Stromal cell of bone marrow (primary cell): ENCODE measurements at places on chromosomes 4 and X.
A peak's percentile ranks its signal among the peaks of the same experiment; 100 is the strongest.

- peak; percentile 16 for DNase-seq
Measured at GRCh38 chrX:120604361-120604782, 471 bp downstream of the MCTS1 start.

DNA sequence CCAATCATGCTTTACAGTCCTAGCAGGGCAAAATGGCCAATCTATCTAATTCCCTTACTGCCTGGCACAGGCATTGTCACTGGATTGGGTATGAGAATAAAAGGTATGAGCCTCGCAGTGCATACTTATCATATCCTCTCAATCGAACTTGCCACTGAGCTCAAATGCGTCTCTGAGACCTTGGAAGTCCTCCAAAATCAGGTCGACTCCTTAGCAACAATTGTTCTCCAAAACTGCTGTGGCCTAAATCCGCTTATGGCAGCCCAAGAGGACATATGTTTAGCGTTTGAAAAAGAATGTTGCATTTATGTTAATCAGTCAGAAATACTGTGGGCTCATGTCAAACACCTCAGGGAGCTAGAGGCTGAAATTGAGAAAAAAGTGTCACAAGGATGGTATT, 69.7 kb downstream of the SPIN4 start:
- no peak for DNase-seq

GRCh38 chr4:76301068-76301774, 5.3 kb upstream of the STBD1 start:
- DNase-seq: peak; percentile 76

DNA sequence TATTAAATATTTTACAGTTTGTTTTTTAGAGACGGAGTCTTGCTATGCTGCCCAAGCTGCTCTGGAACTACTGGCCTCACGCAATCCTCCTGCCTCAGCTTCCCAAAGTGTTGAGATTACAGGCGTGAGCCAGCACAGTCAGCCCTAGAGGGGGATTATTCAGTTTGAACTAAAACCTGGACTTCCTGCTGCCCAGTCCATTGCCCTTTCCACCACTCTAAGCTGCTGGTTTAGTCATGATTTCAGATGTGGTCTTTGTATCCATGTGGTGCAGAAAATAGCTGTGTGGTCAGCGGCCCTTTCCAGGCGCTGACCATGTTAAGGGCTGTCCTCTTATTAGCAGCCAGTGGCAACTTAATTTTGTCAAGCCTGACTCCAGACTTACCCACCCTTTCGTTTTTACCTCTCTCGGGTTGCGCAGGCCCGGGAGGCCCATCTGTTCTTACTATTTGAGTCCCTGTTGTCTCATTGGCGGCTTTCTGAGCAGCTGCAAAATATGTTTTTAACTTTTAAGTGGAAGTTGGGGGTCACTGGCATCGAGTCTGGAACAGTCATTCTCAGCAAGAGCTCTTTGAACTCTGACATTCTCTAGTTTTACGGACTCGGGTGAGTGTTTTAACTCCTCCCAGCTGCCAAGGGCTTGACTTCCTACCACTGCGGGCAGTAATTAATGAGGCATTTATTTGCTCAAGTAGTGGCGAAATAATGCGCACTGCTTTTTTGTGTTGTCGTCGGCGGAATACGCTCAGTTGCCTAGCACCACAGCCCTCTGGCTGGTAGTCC, 773 bp upstream of the VMA21 start:
- DNase-seq: peak; percentile 41

DNA sequence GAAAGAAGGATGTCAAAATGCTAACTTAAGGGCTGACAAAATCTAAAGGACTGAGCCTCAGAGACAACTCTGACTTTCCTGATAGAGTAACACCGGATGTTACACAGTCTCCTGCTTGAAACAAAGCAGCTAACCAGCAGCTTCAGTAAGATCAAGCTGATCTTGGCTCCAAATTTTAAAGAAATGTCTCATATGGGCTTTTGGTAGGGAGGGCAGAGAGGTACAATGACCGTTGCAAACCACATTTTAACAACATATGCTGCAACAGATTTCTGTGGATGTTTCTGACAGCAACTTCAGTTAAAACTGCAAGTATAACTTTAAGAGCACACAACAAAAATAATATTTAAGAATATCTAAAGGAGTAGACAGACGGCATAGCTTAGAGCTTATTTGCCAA, 9.1 kb downstream of the RPGR start:
- DNase-seq: no peak

- DNase-seq: no peak
Measured at GRCh38 chr4:184506527-184507121, 32.3 kb upstream of the IRF2 start.

DNA sequence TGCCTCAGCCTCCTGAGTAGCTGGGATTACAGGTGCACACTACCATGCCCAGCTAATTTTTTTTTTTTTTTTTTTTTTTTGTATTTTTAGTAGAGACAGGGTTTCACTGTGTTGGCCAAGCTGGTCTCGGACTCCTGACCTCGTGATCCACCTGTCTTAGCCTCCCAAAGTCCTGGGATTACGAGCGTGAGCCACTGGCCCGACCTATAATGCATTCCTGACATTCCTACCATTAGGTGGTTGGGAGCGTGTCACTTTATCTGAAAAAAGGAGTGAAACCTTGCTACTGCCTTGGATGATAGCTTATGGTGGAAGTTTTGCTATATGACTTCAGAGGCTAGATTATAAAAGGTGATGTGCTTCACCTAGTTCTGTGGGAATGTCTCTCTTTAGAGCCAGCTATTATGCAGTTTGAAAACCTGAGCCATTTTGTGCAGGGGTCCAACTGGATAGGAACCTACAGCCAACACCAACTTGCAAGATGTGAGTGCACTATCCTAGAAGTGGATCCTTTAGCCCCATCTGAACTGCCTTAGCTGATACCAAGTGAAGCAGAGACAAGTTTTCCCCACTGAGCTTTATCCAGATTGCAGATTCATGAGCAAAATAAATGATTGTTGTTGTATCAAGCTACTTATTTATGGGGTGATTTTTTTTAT, 29.8 kb upstream of the EMCN start:
- DNase-seq: no peak

DNA sequence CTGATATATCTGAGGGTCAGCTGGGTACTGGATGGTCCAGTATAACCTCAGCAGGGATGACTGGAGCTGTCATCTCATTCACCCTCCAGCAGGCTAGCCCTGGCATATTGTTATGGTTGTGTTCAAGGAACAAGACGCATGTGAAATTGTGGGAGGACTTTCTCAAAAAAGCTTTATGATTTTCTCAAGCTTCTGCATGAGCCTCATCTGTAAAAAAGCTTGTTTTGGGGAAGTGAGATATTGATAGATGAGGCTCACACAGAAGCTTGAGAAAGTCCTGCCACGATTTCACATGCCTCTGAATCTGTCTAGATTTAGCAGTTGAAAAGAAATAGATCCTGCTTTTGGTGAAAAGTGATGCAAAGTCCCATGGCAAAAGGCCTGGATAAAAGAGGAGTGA, 93.4 kb downstream of the SPCS3 start:
- no peak for DNase-seq

- peak; percentile 21 for DNase-seq
Measured at GRCh38 chr4:82500435-82501153, 61.2 kb downstream of the TMEM150C start.

- no peak for DNase-seq
Measured at GRCh38 chr4:25984266-25984665, 70.2 kb downstream of the SMIM20 start.

GRCh38 chrX:118325453-118325852, 20.5 kb upstream of the WDR44 start:
- DNase-seq: no peak

DNA sequence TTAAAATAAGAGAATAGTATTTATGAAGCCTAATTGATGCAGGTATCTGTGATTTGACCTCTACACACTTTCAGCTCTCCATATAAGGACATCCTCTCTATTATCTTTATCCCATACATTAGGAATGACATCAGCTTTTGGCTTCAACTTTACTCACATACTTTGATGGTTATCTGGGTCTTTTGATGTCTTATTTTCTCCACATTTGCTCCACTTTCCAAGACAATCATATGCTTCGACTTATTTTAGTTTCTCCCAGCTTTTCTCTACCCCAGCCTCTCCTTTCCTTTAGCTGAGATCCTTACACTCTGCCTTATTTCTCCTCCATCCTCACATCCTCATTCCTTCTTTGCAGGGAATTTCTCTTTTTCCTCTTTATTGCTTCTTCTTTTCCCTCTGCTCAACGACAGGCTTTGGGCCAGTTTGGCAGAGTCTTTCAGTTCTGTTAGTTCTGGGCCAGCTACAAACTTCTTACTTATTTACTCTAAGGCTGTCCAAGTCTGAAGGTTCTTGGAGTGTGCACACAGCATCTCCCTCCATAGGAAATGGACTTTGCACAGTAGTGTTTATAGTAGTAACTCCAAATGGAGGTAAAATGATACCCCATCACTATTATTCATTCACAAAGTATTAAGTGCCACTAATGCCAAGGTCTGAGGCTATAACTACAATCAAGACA, 50.5 kb downstream of the SLC4A4 start:
- peak; percentile 60 for DNase-seq

- DNase-seq: no peak
Measured at GRCh38 chrX:41759817-41760216, 35.8 kb downstream of the GPR82 start.

DNA sequence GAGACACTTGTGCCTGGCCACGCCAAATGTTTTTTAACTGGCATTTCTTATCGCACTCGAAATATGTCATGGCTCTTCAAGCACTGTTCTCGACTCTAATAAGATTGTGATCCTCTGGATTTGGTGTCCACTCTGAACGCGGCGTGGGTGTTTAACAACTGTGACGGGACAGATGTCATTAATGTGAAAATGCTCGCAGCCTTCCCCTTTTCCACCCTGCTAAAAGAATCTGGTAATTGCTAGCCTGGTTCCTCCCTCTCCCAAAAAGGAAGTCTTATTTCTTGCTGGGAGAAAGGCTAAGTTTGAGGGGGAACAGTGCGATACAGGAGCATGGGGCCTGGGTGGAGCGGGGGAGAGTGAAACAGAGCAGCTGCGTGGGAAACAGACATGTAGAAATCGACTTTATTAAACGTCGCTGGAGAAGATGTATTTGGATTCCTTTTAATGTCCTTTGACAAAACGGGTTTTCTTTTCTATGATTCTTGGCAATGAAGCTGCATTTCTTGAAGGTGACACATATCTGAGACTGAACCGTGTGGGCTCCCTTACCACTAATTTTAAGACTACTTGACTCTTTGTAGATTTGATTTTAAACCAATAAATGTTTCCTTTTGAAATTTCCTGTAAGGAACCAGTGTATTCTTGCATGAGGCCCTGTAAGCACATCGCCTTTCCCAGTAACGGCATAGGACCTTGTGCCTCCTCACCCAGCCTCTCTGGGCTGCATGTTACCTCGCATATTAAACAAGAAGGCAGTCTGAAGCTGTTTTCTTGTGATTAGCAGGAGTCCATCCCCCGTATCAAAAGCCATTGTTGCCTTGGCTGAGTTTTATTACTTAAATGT, 17.8 kb downstream of the TBC1D1 start:
- DNase-seq: no peak

- no peak for DNase-seq
Measured at GRCh38 chr4:54233277-54233696, 4.2 kb downstream of the PDGFRA start.

DNA sequence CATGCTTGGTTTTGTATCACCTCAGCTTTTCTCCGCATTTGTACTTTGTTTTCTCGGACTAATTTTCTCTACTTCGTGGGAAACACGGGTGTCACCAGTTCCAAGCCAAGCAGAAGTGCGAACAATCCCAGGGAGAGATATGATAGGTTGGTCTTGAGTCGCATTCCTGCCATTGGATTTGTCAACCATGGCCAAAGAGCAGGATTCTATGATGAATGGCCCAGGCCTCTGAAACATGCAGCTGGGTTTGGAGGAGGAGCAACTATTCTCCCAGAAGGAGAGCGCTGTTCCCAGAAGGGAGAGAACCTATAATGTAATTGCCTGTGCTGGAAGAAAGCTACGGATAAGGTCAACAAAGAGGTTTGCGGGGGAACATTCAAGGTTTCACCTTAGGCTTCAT, 10.3 kb upstream of the FGFBP1 start:
- DNase-seq: no peak

DNA sequence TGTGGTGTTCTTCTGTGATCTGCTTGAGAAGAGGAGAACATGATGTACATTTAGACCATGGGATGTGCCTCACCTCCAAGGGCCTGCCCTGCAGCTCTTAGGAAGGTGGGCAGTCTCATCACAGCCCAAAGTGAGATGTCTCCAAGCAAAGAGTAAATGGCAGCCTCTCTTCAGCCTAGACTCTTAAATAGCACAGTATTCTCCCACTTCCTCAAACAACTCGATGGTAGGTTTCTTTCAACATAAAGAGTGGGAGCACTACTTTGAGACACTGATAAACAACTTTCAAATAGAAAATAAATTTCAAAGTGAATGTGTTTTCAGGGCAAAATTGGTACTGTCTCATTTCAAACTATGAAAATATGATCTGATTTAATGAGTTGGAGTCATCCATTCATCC, 35.2 kb downstream of the EDNRA start:
- no peak for DNase-seq

GRCh38 chr4:39039108-39039507, 6.9 kb upstream of the TMEM156 start:
- DNase-seq: no peak

- peak; percentile 69 for DNase-seq
Measured at GRCh38 chr4:72631296-72631695, 62.3 kb upstream of the ADAMTS3 start.

DNA sequence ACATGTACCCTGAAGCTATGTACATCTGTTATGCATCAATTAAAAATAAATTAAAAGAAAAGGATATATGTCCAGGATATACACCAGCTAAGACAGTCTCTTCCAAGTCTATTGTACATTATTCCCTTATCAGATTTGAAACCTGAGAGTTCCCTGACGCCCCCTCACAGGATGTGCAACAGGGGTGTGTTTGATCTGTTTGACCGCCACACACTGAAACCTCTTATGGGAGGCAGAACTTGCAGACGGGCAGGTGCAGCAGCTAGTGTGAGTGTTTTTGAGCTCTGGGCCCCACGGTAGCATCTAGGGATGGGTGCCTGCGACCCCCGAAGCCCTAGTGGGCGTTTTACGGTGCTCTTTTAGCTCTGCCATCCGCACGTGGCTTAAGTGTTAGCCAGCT, 4.7 kb downstream of the XG start:
- DNase-seq: no peak

GRCh38 chr4:9685692-9686091, 95.7 kb upstream of the DRD5 start:
- DNase-seq: no peak

- no peak for DNase-seq
Measured at GRCh38 chrX:129732857-129733256, 5.9 kb upstream of the XPNPEP2 start.

- no peak for DNase-seq
Measured at GRCh38 chr4:183370786-183371185, 48.6 kb upstream of the CLDN24 start.

- DNase-seq: no peak
Measured at GRCh38 chrX:11423362-11423818, 130.2 kb downstream of the AMELX start.

GRCh38 chrX:21373637-21374162, 518 bp upstream of the CNKSR2 start:
- DNase-seq: no peak

GRCh38 chrX:153909024-153909979, 4.8 kb downstream of the AVPR2 start:
- DNase-seq: no peak
